ENCODE measurements at places on chromosomes 7 and 10.
A peak's percentile ranks its signal among the peaks of the same experiment; 100 is the strongest.

DNA sequence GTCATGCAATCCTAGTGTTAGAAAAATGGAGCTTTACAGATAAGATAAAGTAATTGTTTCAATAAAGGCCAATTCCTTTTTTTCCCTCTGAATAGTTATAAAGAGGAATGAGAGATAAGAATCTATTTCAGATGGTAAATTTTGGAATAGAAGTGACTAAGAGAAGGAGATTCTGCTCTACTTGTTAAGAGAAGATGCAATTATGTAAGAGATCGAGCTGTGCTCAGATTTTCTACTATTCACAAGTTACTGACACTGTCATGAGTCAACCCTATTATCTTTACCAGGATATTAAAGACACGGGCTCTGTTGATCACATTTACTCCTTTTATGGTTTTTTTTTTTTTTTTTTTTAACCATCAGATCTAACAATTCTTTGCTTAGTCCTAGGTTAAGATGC is 511.3 kb downstream of the ARL4A start:
- DNase-seq: no peak

DNA sequence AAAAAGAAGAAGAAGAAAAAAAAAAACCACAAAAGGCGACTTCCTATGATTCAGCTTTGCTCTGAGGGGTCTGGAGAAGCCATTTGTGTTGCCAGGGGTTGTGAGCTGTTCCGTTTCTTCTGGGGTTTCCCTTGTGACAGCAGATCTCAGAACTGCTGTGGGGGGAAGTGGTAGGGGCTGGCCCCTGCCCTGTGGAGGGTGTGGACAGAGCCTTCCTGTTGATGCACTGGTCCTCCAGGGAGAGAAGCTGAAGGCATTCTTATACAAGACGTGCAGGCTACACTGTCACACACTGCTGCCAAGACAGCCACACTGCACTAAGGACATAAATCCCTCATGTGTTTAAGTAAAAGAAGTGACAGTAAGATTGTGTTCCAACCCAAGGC is 17.3 kb upstream of the CSGALNACT2 start:
- peak; percentile 69 for DNase-seq

DNA sequence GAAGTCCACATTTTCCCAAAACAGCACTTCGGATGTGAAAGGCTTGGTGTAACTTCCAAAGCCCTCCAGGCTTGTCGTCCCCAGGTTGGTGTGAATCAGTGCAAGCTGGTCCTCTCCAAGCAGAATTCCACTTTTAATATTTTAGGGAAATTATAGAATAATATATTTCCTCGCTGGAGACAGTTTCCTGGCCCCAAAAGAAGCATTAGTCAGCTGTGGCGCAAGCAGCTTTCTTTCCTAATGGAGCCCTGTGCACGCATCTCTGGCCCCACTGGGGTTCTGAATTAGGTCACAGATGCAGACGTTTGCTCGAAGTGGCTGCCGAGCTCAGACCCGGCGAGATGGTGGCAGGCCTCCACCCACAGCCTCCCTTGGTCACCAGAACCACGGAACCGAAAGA is 33.3 kb upstream of the MNX1 start:
- no peak for DNase-seq

- DNase-seq: peak; percentile 24
Observed at GRCh38 chr7:127953423-127954356, 77.5 kb downstream of the LRRC4 start.

GRCh38 chr7:36214608-36215456 is 61.8 kb downstream of the EEPD1 start:
- no peak for DNase-seq

DNA sequence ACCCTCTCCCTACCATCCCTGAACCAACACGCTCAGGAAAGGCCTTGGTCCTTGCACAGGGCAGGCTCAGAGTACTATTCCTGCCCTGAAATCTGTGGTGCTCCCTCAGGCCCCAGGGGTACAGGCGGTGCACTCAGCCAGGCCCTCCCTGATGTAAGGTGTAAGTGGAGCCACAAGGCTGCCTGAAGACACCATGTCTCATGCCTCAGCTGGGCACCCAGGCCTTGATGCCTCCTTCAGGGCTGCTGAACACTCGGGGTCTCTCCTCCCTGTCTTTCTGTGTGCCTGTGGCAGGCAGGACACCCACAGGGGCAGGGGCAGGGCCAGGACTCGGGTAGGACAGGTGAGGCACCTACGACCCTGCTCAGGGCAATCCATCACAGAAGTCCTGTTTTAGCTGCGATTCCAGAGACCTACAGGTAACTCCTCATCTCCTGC is 22.9 kb upstream of the ANTXRL start:
- DNase-seq: no peak

- no peak for DNase-seq
Observed at GRCh38 chr10:31261511-31262311, 57.3 kb upstream of the ZEB1 start.

DNA sequence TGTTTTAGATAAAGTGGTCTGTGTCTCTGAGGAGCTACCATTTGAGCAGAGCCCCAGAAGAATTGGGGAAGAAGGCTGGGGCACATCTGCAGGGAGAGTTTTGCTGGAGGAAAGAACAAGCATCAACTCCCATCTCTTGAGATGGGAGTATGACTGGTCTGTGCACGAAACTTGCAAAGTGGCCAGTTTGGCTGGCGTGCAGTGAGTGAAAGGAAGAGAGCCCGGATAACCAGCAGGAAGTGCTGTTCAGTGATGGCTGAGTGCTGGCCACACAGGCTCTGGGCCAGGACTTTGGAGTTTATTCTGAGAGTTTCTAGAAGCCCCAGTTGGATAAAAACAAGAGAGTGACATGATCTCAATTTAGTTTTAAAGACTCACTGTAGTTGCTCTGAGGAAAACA is 34.4 kb upstream of the SVIL start:
- DNase-seq: no peak

GRCh38 chr10:1026578-1026977 is 919 bp upstream of the IDI2 start:
- DNase-seq: no peak

- DNase-seq: no peak
Observed at GRCh38 chr7:110522761-110523200, 568.1 kb upstream of the LRRN3 start.

- DNase-seq: no peak
Observed at GRCh38 chr7:90693939-90694338, 97.8 kb downstream of the CDK14 start.

DNA sequence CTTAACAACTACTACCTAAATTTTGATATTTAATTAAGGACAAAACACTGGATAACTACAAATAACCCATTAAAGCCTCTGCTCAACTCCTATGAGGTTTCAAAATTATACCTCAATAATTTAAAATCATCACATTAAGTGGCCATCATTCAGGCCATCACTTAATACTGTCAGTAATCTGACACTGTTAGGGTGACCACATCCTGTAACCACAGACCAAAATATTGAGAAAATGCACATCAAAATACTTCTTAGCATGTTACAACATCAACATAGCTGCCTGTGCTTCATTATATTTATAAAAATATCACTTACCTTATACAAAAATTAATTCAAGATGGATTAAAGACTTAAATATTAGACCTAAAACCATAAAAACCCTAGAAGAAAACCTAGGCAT is 23.3 kb downstream of the SEM1 start:
- DNase-seq: peak; percentile 58

DNA sequence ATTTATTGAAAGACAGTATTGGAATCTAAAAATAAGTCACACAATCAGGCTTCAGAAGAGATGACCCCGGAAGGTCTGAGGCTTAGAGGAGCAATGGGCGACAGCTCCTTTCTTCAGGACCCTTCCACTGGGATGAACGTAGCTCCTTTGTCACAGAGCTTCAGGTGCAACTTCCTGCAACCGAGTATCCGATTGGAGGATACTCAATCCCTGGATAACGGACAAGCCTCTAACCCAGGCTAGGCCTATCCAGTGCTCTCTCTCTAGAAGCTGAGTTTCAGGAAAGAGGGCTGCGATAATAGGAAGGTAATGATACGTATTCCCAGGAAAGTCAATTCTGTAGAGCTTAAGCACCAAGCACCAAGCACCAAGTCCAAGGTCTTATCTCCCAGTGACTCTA is 349.4 kb upstream of the NPSR1 start:
- no peak for DNase-seq

DNA sequence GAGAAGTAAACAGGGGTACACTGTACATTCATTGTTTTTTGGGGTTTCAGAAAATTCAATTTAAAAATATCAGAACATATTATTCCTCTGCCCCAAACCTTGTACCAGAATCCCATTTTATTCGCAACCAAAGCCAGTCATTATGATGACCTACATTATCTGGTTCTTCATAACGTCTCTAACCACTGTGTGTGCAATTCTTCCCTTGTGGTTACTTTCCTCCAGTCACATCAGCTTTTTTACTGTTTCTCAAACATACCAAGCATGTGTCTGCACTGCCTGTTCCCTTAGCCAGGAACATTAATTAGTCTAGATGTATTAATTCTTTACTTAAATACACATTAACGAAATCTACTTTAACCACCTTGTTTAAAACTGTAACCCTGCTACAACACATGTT is 64.8 kb downstream of the THSD7A start:
- DNase-seq: peak; percentile 31

DNA sequence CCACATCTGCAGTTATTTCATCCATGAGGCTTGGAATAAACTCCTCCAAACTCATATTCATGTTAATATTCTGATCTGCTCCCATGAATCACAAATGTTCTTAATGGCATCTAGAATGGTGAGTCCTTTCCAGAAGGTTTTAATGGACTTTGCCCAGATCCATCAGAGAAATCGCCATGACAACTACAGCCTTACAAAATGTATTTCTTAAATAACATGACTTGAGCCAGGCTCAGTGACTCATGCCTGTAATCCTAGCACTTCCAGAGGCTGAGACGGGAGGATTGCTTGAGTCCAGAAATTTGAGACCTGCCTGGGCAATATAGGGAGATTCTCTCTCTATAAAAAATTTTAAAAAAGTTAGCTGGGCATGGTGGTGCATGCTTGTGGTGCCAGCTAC is 102.1 kb upstream of the TMEM168 start:
- DNase-seq: no peak
